ENCODE measurements at places on chromosomes 6 and 20. TPM values are rescaled to one million over a fixed set of nuclear protein-coding genes. Genes with fewer than 3 reads are reported as not detected.
A peak's percentile ranks its signal among the peaks of the same experiment; 100 is the strongest.

DNA sequence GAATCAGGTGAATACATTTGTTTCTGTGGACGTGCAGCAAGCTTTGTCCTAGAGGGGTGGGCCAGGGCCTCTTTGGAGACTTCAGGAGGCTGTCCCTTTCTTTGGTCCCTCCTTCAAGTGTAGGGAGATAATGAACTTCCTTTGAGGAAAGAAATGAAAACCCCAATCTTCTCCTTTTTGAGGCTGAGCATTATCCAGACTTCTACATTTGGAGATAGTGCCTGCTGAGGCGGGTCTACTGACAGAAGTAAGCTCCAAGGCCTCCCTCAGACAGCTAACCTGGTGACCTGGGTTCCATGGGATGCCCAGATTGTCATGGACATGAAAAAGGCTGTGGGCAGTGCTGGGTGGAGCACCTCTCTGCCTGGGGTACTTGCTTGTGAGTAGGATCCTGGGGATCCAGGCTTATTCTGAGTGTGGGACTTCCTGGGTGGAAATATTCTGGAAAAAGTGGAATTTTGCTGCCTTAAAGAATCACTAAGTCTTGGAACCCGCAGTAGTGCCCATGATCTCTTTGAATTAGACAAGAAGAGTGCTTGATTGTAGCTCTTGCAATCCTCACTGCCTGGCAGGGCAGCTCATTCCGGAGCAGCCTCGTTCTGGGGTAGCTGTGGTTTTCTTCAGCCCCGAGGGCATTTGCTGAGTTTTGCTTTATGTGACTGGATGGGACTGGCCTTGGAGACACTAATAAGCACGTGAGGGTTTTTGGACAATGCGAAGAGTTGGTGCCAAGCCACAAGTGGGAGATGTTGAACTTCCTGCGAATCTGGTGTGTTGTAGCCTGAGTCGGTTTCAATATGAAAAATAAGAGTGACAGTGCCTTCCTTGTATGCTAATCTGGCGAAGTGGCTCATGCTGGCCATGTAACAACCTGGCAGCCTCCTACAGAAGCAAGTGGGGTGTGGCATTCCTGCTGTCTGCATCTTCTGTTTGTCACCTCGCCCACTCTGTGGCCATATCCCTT, 28.1 kb downstream of the SNRNP48 start:
- DNase-seq, result peak; percentile 44

- peak; percentile 66 for DNase-seq
Measured at GRCh38 chr20:58870293-58871014, 17.9 kb downstream of the GNAS start.

- no peak for DNase-seq
Measured at GRCh38 chr6:49087369-49087768, 375.7 kb downstream of the MMUT start.

GRCh38 chr6:156449128-156449527, 328.1 kb upstream of the ARID1B start:
- DNase-seq, result no peak

- no peak for DNase-seq
Measured at GRCh38 chr20:23325107-23325506, 25.5 kb upstream of the NXT1 start.

- no peak for DNase-seq
Measured at GRCh38 chr6:20952699-20953474, 418.6 kb downstream of the CDKAL1 start.

GRCh38 chr20:38609815-38610214, 8.2 kb downstream of the ARHGAP40 start:
- no peak for DNase-seq

GRCh38 chr6:169396554-169397163, 143.0 kb upstream of the THBS2 start:
- no peak for DNase-seq

- DNase-seq, result no peak
Measured at GRCh38 chr6:106444777-106445507, 84.4 kb downstream of the CRYBG1 start.

DNA sequence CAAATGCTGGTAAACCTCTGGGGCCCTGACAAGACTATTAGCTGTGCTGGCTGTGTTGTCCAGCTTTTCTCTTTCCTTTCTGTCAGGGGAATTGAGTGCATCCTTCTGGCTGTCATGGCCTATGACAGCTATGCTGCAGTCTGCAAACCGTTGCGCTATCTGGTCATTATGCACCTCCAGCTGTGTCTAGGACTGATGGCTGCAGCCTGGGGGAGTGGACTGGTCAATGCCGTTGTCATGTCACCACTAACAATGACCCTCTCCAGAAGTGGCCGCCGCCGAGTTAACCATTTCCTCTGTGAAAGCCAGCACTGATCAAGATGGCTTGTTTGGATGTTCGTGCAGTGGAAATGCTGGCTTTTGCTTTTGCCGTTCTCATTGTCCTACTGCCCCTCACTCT, 20.3 kb downstream of the OR2B6 start:
- no peak for DNase-seq

DNA sequence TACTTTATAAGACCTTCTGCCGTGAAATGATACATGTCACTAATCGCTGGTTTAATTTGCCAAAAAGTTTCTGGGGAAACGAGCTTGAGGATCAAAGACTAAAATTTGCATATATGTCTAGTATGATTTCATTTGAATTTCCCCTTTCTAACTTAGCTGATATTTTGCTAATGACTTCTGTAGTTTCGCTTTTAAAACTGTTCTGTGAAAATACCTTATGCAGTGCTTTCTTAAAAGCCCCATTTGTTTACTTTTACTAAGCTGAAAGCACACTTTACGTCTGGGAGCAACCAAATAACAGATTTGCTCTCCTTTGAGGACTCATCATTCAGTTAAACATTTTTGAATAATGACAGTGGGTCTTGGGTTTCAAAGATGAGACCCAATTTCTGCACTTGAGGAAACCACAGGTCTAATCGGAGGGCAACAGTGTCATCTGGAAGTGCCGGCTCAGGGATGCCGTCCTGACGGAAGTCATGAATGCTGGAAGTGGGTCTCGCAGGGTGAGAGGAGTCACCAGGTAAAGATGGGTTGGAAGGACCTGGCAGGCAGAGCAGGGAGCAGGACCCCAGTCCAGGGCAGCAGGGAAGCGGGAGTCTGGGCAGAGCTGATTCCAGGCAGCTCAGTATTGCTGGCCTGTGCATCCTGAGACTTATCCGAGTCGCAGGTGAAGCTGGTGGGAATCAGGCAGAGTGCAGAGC, 33.2 kb downstream of the PLEKHG1 start:
- no peak for DNase-seq

DNA sequence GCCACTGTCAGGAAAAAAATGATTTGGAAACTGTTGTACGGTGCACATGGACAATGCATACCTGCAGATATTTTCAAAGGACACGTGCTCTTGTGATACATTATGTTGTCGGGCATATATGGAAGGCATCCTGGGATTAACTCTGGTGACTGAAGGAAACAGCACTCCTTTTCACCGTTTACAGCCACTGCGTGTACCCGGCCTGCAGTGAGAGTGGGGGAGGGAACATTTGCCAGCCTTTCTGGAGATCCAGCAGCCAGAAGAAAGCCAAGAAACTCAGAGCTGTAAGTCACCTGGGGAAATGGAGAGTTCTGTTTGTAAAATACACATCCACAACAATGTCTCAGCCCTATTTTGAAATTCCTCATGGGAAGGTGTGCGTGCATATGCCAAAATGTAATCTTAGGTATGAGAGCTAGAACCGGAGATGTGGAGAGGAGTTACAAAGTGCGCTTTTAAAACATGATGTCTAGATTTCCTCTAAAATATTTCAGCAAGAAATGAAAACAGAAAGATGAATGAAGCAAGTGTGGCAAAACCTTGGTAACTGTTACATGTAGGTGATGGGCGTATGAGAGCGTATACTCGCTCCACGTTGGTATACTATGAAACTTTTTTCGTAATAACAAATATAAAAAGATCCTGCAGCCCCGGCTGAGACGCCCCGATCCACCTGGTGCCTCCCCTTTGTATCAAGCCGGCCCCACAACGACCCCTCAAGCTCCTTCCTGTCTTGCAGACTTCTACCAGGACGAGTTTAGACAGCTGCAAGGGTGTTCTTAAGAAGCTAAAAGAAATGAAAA, 8.6 kb upstream of the FOXF2 start:
- no peak for DNase-seq

GRCh38 chr6:10557913-10558312, 36.8 kb downstream of the GCNT2 start:
- no peak for DNase-seq

DNA sequence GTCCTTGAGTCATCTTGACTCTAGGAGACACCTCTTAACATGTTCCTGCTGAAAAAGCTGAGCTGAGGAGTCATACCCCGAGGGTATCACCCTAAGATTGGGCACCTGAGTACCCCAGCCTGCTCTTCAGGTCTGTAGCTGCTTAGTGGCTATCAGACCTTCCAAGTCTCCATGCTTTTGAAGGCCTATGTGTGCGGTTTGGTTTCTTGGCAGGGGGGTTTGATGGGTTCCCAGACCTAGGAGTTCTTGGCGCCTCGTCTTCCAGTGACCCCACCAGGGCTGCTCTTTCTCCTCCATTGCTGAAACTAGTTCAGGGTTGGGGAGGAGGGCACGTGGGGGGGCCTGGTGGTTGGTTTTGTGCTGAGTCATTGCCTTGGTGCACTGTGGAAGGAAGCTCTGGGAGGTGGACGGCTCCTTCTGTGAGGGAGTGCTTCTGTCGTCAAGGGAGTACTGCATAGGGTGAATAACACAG, 20.1 kb downstream of the IGF2R start:
- DNase-seq, result peak; percentile 65

- peak; percentile 28 for DNase-seq
Measured at GRCh38 chr20:35013421-35014411, 58.0 kb downstream of the MYH7B start.

- DNase-seq, result no peak
Measured at GRCh38 chr6:153167907-153168306, 36.8 kb upstream of the RGS17 start.

- no peak for DNase-seq
Measured at GRCh38 chr6:163183806-163184205, 230.7 kb upstream of the QKI start.

- no peak for DNase-seq
Measured at GRCh38 chr6:137573739-137574138, 79.5 kb upstream of the OLIG3 start.

- DNase-seq, result no peak
Measured at GRCh38 chr20:41006126-41006935, 22.3 kb upstream of the TOP1 start.

- DNase-seq, result no peak
Measured at GRCh38 chr6:25369036-25369432, 89.9 kb downstream of the CARMIL1 start.

GRCh38 chr6:135922746-135923145, 71.2 kb downstream of the PDE7B start:
- DNase-seq, result no peak

DNA sequence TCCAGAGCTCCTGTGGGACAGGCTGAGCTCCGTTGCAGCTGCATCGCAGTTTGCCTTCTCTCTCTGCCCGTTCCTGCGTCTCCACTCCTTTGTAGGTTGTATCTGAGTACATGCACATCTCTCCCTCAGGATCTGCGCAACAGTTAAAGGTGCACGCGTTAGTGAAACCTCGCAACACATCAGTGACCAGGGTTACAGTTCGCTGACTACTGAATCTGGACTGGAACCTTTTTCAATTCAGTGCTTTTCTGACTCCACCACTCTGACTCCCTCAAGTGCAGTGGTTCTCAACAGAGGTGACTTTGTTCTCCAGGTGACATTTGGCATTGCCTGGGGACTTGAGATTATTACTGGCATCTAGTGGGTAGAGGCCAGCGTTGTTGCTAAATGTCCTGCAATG, 44.0 kb downstream of the UST start:
- no peak for DNase-seq

GRCh38 chr20:53859684-53860083, 210.7 kb downstream of the BCAS1 start:
- DNase-seq, result no peak

DNA sequence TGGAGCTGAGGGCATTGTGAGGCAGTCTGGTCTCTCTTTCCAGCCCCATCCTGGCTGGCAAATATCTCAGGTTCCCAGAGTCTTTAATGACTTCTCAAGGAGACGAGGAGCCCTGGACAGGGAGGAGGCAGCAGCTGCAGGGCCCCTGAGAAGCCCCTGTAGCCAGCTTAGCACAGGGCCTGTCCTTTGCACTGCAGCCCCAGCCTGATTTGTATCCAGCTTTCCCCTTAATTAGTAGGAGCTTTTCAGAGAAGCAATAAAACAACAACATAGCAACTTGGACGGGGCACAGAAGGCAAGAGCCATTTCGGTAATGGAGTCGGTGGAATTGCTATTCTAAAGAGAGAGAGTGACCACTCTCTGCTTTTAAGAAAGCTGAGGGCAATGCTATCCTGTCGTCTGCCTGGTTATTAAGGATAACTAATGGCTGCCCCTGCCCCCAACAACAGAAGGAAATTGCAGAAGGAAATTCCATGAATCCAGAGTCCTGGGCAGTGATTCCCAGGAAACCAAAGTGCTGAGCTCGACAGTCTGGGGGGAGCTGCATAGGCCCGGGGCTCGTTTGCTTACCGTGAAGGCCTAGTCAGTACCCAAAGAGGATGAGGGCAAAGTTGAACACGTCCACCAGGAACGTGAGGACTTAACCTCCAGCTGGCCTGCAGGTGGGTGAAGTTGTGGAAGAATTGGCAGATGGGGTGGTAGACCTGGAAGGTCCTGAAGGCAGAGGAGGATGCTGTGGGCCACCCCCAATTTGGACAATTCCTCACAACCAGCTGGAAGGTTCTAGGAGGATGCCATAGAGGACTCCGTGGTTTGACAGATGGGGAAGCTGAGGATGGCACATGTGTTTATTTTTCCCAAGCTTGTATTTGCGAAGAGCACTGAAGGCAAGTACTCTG, 50.3 kb downstream of the NPEPL1 start:
- DNase-seq, result peak; percentile 19

GRCh38 chr6:25220857-25221256, 58.3 kb upstream of the CARMIL1 start:
- DNase-seq, result no peak

GRCh38 chr20:61712688-61713087, 353.0 kb downstream of the TAF4 start:
- DNase-seq, result no peak

MDC1 gene
- 67.4 TPM for total RNA-seq

HLA-DRB1 gene
- 228 TPM for total RNA-seq

ENPP1 gene
- total RNA-seq, result 0.15 TPM

WFDC2 gene
- not detected for total RNA-seq

SLC32A1 gene
- total RNA-seq, result not detected

SYNGAP1 gene
- total RNA-seq, result 24.1 TPM

SLC22A1 gene
- total RNA-seq, result 0.82 TPM

SCGN gene
- not detected for total RNA-seq

HLA-C gene
- 1,393 TPM for total RNA-seq

GSTA2 gene
- not detected for total RNA-seq
